ENCODE measurements at places on chromosomes 2 and 18.

DNA sequence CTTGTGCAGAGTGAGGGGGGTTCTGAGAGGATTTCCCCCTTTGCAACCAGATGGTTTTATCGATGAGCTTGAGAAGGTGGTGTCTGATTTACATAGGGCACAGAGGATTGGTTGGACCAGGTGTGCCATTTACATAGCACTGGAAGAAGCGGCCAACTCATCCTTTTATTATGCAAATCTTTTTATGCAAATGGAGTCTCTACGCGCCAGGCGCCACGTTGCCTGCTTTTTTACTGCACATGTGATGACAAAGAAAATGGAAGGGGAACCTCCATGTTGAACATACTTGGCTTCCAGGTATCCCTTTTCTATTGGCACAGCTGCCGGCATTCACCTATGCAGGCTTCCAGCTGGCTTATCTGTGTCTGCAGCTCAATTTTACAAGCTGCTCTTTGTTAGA is 18.4 kb upstream of the TXNL4A start:
- no peak for ATAC-seq

DNA sequence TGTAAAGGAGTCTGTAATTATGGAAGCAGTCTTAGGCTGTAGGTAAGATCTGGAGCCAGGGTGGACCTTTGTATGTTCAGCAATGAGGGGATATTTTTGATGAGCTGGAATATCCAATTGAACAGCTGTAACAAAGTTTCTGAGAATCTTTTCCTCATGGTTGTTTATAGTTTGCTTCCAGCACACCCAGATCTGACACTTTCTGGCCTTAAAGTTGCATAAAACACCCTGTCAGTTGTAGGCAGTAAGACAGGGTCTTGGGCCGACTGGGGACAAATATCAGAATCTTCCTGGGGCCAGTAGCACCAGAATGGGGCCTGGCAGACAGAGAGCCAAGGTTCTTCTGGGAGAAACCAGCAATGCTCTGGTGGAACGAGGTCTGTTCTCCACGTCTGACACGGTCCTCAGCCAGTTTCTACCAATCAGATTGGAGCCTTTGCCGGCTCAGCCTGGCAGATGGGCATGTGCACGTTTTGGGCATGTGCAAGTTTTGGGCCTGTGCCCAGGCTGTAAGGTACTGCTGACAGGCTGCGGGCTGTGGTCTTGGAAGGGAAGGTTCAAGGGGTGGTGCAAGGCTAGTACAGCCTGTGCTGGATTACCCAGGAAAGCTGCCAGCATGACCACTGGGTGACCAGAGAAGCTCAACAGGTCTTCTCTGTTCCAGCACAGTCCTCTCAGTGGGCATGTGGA is 89.8 kb downstream of the PRKCE start:
- peak; percentile 14 for ATAC-seq

- no peak for ATAC-seq
These were observed 9.9 kb upstream of the FOSL2 start for GRCh38 chr2:28382755-28383154.

GRCh38 chr2:235595422-235596010 is 101.7 kb downstream of the AGAP1 start:
- no peak for ATAC-seq

DNA sequence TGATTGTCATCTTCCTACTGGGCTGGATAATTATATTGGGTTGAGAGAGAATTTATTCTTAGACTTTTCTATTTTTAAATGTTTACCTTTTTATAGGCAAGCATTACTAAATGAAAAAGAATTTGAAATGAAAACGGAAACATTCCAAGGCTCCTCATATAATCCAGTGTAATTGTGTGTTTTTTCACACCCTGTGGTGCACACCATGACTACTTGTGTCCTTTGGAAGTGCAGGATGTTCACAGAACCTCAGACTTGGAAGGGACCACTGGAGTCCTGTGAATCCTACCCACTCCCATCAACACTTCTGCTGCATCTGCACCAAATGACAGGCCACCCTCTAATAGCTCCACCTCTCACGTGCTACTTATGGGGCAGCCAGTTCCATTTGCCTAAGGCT is 48.0 kb downstream of the NAT8 start:
- no peak for ATAC-seq

DNA sequence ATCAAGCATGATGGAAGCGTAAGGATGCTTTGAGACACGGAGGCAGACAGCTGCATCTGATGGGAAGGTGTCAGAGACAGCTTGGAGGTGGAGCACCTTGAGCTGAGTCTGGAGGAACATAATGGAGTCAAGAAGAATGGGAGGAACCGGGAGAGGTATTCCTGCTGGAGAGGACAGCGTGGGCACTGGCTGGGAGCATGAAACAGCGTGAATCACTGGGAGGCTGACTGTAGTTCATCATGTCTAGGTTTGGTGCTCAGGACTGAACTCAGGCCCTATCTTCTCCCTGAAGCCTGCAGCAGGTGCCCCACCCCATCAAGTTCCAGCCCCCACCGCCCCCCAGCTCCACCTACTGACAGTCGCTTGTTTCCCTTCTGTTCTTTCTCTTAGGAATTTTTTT is 98.6 kb downstream of the TMEM17 start:
- no peak for ATAC-seq

DNA sequence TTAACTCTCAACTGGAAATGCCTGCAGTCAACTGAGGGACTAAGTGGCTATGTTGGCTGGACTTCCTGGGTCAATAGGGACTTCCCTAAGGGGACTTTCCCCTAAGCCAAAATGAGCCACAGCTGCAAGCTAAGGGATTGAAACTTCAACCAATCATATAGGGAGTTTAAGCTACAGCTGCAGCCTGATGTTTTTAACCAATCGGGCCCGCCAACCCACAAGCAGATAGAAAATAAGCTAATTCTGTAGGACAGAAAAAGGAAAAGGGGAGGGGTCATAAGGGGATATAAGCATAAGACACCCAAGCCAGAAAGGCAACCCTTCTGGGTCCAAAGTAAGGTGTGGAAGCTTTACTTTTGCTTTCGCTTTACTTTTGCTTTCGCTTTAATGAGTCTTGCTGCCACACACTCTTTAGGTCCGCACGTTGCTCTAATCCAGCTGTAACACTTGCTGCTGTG is 927.5 kb downstream of the ERBB4 start:
- no peak for ATAC-seq

GRCh38 chr2:240505910-240506309 is 51.9 kb downstream of the ANKMY1 start:
- no peak for ATAC-seq

- no peak for ATAC-seq
These were observed 28.3 kb downstream of the C18orf54 start for GRCh38 chr18:54386043-54386442.

DNA sequence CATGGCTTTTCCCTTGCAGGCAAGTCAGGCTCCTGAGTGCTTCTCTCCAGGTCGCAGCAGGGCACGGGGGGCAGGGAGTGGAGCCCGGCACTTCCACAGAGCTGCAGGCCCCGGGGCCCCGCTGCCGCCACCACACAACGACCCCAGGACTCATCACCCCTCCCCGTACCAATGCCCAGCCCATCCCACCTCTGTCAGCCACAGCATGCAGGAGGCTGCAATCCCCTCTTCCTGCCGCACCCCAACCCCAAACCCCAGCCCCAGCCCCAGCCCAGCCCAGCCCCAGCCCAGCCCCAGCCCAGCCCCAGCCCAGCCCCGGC is 288.0 kb downstream of the NDUFA10 start:
- no peak for ATAC-seq

Measured in gastroesophageal sphincter (tissue), 4 donors.